ENCODE measurements at places on chromosomes 1 and 21.

DNA sequence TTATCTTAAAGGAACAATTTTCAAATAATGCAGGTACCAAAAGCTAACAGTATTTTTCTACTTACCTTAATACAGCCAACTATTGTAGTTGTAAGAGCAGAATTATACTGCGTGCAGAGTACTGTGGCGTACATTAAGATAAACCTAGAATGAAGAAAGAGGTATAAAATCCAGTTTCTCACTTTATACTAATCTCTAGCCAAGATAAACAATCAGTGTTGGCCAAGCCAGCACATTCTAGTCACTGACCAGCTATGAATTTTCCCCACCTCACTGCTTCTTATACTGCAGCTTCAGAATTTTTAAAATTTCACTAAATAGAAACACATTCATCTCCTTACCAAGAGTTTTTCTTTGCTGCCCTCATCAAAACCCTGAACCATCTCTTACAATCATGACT is 33.6 kb downstream of the SLC35D1 start:
- no peak for DNase-seq

DNA sequence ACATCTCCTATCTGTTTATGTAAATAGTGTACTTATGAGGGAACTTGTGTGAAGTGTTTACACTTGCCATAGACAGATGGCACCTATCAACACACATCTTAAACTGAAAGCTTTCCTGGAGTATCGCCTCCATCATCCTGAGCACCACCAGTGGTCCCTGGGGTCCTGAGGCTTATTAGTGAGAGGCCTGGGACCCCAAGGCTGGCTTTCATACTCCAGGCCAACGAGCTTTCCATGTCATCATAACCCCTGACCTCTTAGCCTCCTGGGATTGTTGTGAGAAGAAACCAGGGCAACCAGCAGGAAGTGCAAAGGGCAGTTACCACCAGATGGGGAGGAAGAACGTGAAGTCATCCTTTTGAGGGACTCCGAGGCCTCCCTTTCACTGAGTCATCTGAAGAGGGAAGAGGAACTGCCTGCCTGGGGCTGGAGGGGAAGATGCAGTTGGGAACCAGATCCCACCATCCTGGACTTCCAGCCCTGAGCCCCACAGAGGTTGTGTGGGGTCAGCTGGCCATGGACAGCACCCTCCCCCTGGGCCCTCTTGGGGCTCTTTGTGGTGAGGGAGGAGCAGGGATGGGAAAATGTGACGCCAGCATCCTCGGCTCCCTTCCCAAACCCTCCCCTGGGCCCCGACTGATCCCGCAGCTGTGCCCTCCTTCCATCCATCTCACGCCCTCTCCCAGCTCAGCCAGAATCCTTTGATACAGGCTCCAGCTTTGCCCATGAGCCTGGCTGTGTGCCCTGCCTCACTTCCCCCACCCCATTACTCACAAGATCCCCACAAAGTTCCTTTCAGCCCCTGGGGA is 5.8 kb downstream of the INKA2 start:
- DNase-seq: peak; percentile 92

- peak; percentile 55 for DNase-seq
Measured at GRCh38 chr1:72283022-72283306, 625 bp upstream of the NEGR1 start.

DNA sequence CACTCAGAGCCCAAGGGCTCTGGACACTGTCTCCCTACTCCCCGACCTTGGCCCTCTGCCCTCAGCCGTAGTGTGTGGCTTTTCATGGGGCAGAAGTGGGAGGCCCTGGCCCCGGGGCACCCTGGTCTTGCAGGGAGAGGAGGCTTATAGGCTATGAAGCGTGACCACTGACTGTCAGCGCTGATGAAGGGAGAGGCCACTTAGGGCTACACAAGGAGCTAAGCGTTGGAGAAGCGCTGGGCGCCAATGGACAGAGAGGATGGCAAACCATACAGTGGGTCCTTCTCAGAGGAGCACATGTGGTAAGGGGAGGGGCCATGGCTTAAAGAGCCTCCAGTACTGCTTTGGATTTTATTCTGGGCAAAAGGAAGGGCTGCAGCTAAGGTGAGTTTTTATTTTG is 7.9 kb downstream of the CRABP2 start:
- no peak for DNase-seq

DNA sequence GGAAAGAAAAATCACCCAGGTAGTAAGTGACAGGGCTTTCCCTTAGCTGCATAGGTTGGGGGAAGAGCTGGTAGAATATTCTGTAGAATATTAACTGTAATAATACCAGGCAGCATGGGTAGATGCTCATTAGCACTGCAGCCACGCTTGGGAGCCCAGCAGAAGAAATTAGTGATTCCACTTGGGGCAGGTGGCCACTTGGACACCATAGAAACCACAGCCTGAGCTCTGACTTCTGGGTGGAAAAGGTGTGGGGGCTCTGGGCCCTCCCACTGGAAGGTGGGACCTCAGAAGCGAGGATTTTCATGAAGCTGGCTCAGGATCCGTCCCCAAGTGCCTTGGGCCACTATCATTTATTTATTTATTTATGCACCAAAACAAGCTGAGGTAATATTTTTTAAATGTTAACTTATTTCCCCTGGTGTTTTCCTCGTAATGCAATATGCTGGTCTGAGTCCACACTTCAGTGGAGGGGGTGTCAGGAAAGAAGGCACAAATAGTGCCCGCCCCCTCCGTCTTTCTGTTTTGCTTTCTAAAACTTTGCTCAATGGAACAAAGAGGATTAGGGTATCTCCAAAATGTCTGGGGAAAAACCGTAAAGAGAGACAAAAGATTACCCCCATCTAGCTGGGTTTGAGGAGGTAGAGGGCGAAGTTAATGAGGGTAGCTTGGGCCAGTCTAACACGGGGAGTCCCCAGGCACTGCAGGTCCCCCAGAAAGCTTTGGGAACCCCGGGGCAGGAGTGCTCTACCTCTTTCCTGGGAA is 75.2 kb upstream of the GADD45A start:
- DNase-seq: no peak

- DNase-seq: peak; percentile 74
Measured at GRCh38 chr1:211476200-211476849, 15.6 kb downstream of the RD3 start.

DNA sequence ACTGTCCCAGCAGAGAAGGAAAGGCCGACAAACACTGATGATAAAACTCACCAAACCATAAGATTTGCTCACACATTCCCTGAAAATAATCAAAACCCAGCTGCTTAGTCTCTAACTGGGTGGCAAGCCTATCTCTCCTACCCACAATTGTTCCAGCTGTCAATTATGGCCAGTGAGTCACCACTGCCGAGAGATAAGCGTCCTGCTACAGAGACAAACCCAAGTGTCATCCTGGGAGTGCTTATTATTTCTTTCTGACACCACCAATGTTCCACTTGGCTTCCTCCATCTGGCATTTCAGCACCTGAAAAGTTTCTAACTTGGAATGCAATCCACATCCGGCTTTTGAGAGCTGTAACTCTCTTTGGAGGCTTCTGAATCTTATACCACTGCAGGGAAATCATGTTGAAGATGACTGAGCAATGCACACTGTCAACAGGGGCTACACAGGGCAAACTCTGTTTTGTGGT is 51.5 kb upstream of the VAV3 start:
- DNase-seq: peak; percentile 85

GRCh38 chr1:8598060-8598724 is 219.2 kb downstream of the RERE start:
- no peak for DNase-seq

DNA sequence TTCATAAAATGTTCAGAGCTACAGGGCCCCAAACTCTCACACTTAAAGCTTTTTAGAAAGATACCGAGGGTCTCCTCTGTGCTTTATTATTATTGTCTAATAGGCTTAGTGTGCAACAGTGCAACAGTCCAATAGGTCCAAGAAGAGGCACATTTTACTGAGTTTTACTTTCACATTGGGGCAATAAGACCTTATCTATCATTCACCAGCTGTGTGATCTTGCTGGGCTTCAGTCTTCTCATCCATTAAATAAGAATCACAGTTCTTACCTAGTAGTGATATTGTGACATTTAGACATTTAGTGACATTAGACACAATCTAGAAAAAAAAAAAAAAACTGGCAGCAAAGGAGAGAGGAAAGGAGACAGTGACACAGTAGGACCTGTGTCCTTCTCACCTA is 175.8 kb upstream of the NFIA start:
- no peak for DNase-seq

DNA sequence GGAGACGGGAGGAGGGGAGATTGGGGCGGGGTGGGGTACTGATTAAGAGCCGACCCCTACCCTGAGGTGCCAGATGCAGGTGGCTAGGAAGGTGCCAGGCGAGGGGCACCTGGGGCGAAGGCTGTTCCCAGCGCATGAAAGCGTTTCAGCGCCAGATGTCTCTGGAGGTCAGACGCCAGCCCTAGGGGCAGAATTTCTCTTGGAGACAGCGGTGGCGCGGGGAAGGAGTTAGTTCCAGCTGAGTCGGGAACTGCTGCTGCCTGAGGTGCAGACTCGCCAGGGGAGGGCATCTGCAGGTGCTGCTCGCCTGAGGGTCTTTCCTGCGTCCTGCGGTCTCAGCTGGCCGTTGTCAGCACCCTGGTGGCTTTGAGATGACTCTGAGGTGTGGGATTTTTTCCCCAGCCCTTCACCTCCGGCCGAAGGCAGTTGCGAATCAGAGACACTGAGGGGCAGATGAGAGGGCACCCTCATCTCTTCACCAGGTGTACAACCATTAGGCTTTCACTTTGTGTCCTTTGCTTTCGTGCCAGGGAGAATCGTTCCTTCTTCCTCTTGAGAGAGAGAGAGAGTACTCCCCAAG is 539 bp downstream of the CGN start:
- peak; percentile 6 for DNase-seq

DNA sequence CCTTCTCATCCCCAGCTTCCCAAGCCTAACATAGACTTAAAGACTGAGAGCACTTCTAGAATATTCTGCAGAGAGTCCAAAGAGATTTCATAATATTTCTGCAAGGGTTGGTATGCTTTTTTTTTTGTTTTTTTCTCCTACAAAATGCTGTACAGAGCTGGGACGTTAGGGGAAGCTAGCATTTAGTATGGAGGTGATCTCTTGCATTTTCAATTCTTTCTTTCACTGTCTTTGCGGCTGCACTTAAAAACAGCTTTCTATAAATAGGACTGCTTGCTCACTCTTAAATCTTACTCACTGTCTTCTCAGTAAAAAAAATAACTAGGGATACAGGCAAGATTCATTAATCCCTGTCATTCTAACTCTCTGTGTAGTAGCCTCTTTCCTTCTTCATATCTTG is 7.4 kb downstream of the DSCAM start:
- no peak for DNase-seq

DNA sequence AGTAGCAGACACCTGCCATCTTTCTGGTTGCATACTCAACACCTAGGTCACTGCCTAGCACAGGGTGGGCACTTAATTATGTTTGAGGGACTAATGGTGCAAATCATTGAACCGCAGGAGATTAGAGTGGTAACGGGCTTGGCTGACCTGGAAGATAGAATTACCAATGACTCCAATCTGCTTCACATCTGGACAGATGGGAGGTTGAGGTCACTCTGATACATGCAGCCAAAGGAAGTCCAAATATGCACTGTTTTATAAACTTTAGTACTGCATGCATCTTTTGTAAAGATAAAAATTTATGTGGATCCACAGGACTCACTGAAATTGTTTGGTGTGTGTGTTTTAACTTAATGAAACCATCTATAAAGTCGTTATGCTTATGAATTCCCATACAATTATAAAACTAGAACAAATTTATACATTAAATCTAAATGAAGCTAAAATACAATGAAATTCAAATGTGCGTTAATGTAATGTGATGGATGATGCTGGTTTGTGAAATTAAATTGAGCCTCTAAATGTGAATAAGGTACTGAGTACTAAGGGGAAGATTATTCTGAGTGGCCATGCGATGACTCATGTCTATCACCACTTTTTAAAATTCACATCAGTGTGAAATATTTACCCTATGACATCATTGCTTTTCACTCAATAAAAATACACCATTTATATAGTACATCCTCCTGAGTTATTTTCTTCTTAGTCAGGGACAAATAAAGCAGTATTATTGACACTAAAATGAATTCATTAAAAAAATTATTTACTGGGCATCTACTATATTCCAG is 224.7 kb upstream of the FAM78B start:
- DNase-seq: no peak

DNA sequence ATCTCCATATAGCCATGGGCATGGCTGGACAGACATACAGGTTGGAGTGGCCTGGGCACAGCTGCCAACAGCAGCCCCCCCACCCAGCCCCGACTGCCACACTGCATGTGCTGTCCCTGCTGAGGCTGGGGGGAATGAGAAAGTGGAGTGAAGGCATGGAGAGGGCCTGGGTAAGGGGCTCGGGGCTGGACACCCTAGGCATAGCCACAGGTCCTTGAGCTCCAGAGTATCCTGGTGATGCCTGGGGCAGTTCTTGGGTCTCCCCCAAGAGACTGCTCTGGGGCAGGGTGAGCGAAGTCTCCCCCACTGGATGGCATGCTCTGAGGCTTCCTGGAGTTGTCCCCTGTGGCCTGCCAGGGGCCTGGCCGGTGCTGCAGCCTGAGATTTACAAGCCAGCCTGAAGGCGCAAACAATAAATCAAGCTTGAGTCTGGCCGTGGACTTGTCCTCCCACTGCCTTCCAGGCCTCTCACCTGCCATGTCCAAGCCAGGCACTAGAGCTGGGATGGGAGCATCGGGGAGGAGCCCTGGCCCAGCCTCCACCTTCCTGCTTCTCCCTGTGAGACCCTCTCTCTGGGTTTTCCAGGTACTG is 53.6 kb downstream of the FOXO6 start:
- DNase-seq: no peak

GRCh38 chr21:34617753-34618339 is 2.9 kb upstream of the RCAN1 start:
- DNase-seq: peak; percentile 11

Measured in Kasumi-1 (cell line).